Activated naive CD8-positive, alpha-beta T cell treated with anti-CD3 and anti-CD28 coated beads, Interleukin-2, amount 50 U/mL, for 16 hours (primary cell): ENCODE measurements at places on chromosomes 11 and 22.

GRCh38 chr11:73012121-73012863 lies 129.8 kb downstream of the FCHSD2 start:
- no peak for DNase-seq

DNA sequence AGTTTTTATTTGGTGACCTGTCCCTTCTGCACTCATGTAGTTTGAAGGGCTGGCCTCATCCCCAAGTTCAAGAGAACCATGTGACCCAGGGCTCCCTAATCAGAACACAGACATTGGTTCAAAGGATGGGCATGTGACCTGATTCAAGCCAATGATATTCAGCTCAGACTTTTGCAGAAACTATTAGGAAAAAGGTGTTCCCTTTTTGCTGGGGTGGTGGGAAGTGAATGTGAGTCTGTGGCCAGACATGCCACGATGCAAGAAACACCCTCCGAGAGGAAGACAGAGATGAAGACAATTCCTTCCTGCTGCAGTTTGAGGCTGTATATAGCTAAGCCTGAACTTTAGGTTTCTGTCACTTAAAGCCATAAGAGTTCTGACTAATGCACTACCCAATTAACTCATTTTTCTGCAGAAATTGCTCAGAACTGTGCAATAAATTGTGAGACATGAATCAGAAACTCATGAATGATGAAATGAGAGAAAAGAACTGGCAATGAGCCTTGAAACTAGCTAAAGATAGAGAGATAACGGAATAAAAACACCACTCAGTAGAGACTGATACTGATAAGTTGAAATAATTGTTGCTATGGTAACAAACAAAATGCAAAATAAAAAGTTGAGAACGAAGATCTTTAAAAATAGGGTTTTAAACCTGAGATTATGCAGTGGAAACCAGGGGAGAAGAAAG lies 9.2 kb upstream of the MAPK1 start:
- no peak for DNase-seq

DNA sequence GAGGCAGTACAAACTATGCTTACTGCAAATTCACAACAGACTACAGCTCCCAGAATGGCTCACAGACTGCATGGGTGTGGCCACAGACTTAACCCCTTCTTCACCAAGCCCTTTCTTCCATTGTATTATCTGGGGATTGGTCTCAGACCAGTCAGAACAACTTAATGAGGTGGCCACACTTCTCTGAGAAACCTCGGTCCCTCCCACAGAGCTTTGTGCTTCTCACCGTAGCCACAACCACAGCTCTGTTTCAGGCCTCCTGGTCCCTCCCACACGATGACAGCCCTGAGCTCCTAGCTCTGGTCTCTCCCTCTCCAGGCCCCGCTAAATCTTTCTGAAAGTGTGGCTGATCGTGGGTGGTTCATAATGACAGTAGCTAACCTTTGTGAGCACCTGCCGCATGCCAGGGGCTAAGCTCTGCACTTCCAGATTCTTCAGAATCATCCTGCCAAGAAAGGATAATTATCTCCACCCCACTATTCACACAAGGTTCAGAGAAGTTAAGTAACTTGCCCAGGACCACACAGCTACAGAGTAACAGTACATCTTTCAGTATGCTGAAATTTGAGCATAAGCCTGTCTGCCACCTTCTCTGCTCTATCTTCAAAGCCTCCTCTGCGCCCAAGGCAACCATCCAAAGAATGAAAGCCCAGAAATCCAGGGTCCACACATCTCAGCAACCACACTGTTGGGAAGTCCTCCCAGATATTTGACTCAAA lies 5.4 kb downstream of the PDE2A start:
- no peak for DNase-seq

GRCh38 chr11:61146416-61146815 lies 14.8 kb downstream of the VPS37C start:
- no peak for DNase-seq

DNA sequence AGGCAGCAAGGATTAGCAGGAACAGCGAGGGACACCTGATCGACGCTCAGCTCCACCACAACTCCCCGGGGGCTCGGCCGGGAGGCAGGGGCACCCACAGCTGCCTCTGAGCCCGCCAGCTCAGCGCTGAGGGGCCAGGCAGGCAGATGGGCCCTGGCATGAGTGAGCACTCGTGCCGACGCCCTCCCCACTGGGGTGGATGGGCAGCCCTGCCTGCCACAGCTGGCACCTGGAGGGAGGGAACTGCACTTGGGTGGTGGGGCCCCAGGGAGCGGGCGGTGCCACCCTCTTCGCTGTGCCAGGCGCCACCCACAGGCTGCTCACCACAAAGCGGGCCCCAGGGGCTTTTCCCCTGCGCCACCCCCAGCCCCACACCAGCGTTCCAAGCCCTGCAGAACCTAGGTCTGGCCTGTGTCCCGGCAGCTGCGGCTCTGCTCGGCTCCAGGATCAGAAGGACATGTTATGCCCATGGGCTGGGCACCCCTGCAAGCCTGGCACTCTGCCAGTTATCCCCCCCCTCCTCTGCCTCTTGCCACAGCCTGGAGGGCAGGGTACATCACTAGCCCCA lies 28.8 kb downstream of the WNT7B start:
- no peak for DNase-seq

- DNase-seq: no peak
These were observed 74.6 kb upstream of the KCNQ1OT1 start for GRCh38 chr11:2774173-2775082.

DNA sequence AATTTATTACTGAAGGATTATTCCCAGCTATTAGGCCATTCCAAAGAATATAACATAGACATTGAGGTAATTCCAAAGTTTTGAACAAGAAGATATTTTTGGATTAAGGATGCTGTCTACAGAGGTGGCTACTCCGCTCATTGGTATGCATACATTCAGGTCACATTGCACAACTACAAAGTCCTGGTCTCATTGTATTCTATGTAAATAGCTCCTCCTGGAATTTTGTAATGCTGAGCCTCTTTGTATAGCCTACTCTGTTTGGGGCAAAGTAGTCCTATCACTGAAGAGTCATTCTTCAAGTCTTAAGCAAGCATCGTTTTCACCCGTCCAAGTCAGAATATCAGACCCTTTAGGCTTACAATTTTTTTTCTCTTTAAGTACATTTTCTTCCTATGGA lies 142.4 kb downstream of the KIF18A start:
- no peak for DNase-seq

DNA sequence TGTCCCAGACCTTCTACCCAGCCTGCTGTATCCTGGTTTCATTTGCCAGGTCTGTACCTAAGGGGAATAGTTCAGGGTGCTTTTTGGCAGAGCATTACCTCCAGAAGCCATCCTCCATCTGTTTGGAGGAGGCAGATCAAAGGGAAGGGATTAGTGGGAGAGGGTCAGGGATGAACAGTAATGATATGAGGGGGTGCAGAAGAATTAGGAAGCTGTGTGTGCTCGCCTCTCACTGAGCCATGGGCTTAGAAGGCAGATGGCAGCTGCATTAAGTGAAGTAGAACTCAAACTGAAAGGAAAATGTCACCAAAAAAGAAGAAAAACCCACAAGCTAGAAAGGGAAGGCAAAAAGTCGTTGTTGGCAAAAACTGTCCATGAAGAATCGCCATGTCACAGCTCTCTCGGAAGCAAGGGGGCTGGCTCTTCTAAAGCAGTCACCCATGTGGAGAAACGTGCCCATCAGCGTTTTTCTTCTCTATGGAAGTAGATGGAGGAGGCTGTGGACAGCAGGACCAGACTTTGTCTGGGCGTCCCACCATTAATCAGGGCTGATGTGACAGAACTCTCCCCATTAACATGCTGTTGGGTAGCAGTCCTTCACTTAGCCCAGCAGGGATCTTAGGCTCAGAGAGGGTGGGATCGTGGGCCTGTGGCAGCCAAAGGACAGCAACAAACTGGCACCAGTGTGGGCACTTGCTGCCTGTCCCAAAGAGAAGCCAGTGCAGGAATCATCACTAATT lies 46.8 kb downstream of the CEP164 start:
- no peak for DNase-seq

GRCh38 chr22:28058036-28058435 lies 139.0 kb upstream of the PITPNB start:
- DNase-seq: no peak

GRCh38 chr11:88105951-88106350 lies 69.3 kb downstream of the RAB38 start:
- no peak for DNase-seq

GRCh38 chr11:128388206-128388815 lies 199.0 kb downstream of the ETS1 start:
- no peak for DNase-seq

- DNase-seq: no peak
These were observed 28.3 kb downstream of the SLC1A2 start for GRCh38 chr11:35390737-35391682.

GRCh38 chr11:111123463-111124398 lies 121.8 kb upstream of the POU2AF2 start:
- DNase-seq: no peak

GRCh38 chr11:22331771-22332170 lies 6.4 kb upstream of the SLC17A6 start:
- no peak for DNase-seq

- no peak for DNase-seq
These were observed at the start of gene SYT12 for GRCh38 chr11:67022961-67023956. TSS of gene SYT12 (plus strand) at chr11:67023134. CDS start at chr11:67030145, 7,011 bp downstream.

- no peak for DNase-seq
These were observed 6.5 kb upstream of the RASD2 start for GRCh38 chr22:35534091-35534490.

DNA sequence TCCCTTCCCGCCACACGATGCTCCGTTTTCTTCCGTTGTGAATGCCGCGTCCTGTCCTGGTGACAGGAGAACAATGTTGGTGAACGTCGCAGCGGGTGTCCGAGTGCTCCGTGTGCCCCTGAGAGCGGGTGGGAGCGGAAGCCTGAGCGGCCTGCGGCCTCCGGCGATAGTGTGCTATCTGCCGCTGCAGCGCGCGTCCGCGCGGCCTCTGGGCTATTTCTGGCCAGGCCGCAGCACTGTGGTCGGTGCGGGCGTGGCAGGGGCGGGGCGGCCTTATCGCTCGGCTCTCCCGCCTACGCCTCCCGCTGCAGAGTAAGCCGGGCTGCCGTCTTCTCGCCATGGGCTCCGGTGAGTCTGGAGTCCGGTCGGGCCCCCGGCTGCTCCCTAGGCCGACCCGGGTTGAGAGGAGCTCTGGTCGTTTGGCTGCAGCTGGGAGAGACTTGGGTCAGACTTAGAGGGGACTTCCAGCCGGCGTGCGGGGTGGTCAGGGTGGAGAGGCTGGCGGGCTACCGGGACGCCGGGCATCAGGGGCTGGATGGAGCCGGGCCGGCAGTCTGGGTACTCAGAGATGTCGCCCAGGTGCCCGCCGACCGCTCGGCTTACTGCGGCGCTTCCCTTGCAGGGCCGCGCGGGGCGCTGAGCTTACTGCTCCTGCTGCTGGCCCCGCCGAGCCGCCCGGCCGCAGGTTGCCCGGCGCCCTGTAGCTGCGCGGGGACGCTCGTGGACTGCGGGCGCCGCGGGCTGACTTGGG lies at the start of gene GP1BB:
TSS of gene GP1BB (plus strand) at position 308 of the 751 bp plus-strand sequence. CDS start at position 339, 31 bp downstream.
- no peak for DNase-seq

- peak; percentile 77 for DNase-seq
These were observed 5.0 kb downstream of the IGSF22 start for GRCh38 chr11:18720808-18721560.

DNA sequence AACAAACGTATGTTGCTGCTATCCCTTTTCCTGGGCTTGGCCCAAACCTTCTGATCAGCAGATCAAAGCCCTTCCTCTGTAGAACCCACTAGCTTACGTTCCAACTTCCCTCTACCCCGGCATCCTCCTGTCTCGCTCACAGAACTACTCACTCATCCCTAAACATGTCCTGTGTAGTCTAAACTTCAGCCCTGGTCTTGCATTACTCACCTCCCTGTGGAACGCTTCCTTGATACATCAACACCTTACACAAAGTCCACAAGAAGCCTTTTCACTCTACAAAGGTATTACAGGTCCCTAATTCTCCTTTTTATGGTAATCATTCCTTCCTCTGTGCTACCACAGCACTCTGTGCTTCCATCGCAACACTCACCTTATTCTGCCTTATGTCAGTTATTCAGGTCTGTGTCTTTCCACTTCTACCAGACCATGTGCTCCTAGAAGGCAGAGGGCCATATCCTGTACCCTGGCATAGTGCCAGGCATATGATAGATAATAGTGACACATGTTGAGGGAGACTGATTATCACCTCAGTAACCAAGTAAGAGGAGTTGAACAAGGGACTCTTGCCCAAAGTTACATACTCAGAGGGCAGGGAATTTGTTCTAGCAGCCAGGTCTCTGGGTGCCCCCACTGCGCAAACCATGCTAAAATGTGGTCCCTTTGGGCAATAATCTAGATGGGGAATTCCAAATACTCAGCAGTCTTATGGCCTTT lies 41.6 kb downstream of the USP35 start:
- DNase-seq: no peak

DNA sequence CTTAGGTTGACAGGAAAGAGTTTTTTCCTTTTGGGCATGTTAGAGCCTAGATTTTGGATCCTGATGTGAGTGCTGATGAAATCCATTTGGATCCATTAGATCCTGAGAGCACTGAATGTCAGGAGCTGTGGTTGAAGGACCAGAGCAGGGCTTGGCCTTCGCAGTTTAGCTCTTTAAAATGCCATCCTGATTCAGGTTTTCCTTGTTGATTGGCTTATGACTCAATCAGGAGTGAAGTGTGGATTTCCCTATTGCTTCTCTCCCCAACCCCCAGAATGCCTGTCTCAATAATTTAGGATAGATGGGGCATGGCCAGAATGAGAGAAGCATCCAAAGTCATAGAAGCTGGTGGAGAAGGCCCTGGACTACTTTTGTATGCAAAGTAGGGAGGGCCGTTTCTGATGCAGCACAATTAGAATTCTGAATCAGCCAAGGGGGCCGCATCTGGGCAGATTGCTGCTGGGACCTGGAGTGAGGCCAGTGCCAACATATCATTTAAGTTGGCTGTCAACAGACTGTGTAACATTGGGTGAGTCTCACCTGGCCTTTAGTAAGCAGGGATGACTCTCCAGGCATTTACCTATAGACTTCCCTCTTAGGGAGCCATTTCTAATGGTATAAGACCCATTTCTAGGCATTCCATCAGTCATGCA lies 80.5 kb downstream of the TEAD1 start:
- no peak for DNase-seq

- DNase-seq: no peak
These were observed 229.2 kb upstream of the B3GAT1 start for GRCh38 chr11:134640971-134641968.

GRCh38 chr11:77039491-77040400 lies 5.5 kb downstream of the B3GNT6 start:
- no peak for DNase-seq

GRCh38 chr22:42939451-42939881 lies 75.5 kb downstream of the PACSIN2 start:
- DNase-seq: no peak

GRCh38 chr11:28878025-28878424 lies 769.8 kb downstream of the METTL15 start:
- no peak for DNase-seq
